Thoracic aorta (tissue), 2 donors: ENCODE measurements at places on chromosomes 6 and 20. TPM values are rescaled to one million over a fixed set of nuclear protein-coding genes. Genes with fewer than 3 reads are reported as not detected.

DNA sequence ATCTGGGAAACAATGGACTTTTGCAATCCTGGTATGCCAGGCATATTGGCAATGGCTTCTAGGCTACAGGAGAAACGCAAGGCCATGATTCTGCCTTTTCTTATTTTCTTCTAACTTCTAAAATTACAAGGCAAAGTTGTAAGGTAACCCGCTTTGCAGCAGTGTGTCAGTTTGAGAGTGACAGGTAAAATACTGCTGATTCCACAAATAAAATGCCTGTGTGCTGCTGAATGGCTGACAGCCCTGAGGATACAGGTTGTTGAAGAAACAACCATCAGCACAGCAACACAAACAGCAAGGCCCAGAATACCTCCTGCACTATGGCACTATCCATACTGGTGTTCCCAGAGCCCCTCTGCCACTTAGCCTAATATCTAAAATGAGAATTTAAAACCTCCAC lies 37.1 kb downstream of the SLC17A1 start:
- no peaks in the 10 kb centered on the region for H3K27me3 ChIP-seq
- H3K4me3 ChIP-seq: no peak overlapping the region
- no peaks in the 10 kb centered on the region for H3K36me3 ChIP-seq
- no peaks in the 10 kb centered on the region for H3K4me1 ChIP-seq

GRCh38 chr6:70668499-70668812 lies 773 bp downstream of the SMAP1 start:
- H3K36me3 ChIP-seq: no peaks in the 10 kb centered on the region
- H3K4me3 ChIP-seq: peak overlapping the region; percentile 90
- peaks cover 9% of the 10 kb centered on the region for H3K4me1 ChIP-seq
- no peak for DNase-seq
- no peaks in the 10 kb centered on the region for H3K27me3 ChIP-seq
- peak overlapping the region; percentile 89 for H3K27ac ChIP-seq

GRCh38 chr20:62788607-62789006 lies 7.7 kb upstream of the MRGBP start:
- no peak overlapping the region for H3K4me3 ChIP-seq
- H3K27ac ChIP-seq: no peak overlapping the region
- DNase-seq: no peak

- peaks cover 54% of the 10 kb centered on the region for H3K4me1 ChIP-seq
- no peaks in the 10 kb centered on the region for H3K27me3 ChIP-seq
- no peak for DNase-seq
- H3K4me3 ChIP-seq: no peak overlapping the region
- H3K27ac ChIP-seq: peak overlapping the region; percentile 19
These were observed 25.6 kb upstream of the SMOC2 start for GRCh38 chr6:168415098-168415992.

DNA sequence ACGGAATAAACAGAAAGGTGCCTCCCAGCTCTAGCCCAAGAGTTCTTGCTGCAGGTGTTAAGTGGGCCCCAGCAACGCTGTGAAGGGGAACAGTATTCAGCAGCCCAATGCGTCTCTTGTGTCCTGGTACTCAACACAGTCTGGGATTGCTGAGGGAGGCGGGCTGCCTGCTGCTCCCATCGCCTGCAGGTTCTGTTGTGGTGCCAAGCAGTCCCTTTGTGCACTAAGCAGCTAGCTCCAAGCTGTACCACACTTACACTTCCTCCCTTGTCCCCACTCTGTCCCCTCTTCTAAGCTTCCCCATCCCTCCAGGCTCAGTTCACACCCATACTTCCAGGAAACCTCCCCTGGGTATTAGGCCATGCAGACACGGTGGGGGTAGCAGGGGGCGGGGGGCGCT lies 92.7 kb downstream of the AGPAT4 start:
- no peaks in the 10 kb centered on the region for H3K27me3 ChIP-seq
- H3K36me3 ChIP-seq: no peaks in the 10 kb centered on the region
- H3K27ac ChIP-seq: no peak overlapping the region
- H3K4me1 ChIP-seq: no peaks in the 10 kb centered on the region
- no peak for DNase-seq
- no peak overlapping the region for H3K4me3 ChIP-seq

DNA sequence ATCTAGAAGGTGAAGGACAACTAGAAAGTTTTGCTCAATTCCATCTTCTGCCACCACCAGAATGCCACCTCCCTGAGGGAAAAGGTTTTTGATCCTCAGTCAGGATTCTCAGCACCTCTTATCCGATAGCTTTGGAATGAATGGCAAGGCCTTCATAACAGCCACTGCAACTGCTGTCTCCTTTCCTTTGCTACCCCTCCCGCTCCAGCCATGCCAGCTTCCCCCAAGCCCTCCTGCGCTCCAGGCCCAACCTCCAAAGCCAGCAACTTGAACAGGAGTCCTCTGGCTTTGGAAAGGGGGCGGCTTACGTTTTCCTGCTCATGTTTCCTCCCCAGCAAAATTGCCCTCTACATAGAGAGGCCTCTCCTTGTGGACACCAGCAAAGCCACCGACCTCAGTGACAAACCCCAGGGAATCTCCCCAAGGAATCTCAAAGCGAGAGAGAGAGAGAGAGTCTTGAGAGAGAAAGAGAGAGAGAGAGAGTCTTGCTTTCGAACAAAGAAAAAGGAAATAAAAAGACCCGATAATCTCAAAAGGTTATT lies 420 bp upstream of the BTN2A1 start:
- H3K4me1 ChIP-seq: peaks cover 46% of the 10 kb centered on the region
- no peak for DNase-seq
- H3K27me3 ChIP-seq: no peaks in the 10 kb centered on the region
- H3K36me3 ChIP-seq: peaks cover 5% of the 10 kb centered on the region

GRCh38 chr20:6502999-6503398 lies 264.5 kb upstream of the BMP2 start:
- no peak overlapping the region for H3K27ac ChIP-seq
- no peak for DNase-seq
- no peaks in the 10 kb centered on the region for H3K4me1 ChIP-seq
- no peaks in the 10 kb centered on the region for H3K27me3 ChIP-seq

BTNL2 gene
- total RNA-seq: not detected

SLC24A3 gene
- 31.4 TPM for total RNA-seq

HEY2 gene
- total RNA-seq: 26.5 TPM

C20orf141 gene
- total RNA-seq: not detected

TRIM40 gene
- not detected for total RNA-seq

SCP2D1 gene
- total RNA-seq: not detected

MYBL2 gene
- total RNA-seq: 0.78 TPM
